Tibial nerve (tissue), 4 donors: ENCODE measurements at places on chromosomes 1 and 21. TPM values are rescaled to one million over a fixed set of nuclear protein-coding genes. Genes with fewer than 3 reads are reported as not detected.

- H3K4me3 ChIP-seq, result no peak overlapping the region
- no peaks in the 10 kb centered on the region for H3K27me3 ChIP-seq
- no peaks in the 10 kb centered on the region for H3K36me3 ChIP-seq
- H3K27ac ChIP-seq, result no peak overlapping the region
These were observed 21.1 kb upstream of the SH2D5 start for GRCh38 chr1:20753589-20753988.

GRCh38 chr21:25760061-25760460, 25.3 kb downstream of the GABPA start:
- no peak overlapping the region for H3K4me3 ChIP-seq
- DNase-seq, result no peak
- no peaks in the 10 kb centered on the region for H3K4me1 ChIP-seq
- no peaks in the 10 kb centered on the region for H3K27me3 ChIP-seq
- H3K27ac ChIP-seq, result no peak overlapping the region

DNA sequence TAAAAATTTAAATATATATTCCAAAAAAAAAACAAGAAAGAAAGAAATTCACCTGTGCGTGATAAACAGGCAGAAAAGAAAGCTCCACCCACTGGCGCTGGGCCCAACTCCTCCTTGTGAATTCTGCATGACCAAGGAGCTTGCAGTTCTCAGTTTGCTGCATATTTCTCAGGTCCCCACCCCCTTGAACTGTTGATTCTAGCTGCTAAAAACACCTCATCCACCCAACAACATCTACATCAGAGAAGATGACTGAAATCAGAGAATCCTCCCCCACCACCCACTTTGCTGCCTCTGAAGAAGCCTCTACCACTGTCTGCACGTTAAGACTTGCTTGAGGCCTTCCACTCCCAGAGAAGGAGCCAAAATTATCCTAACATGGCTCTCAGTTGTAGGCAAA, 104.8 kb downstream of the RGS2 start:
- no peaks in the 10 kb centered on the region for H3K27me3 ChIP-seq
- no peak for DNase-seq
- no peak overlapping the region for H3K27ac ChIP-seq
- H3K4me3 ChIP-seq, result no peak overlapping the region
- no peaks in the 10 kb centered on the region for H3K4me1 ChIP-seq

Gene ACTRT2
- not detected for total RNA-seq

- no peak overlapping the region for H3K27ac ChIP-seq
- no peaks in the 10 kb centered on the region for H3K36me3 ChIP-seq
- H3K27me3 ChIP-seq, result no peaks in the 10 kb centered on the region
- no peaks in the 10 kb centered on the region for H3K4me1 ChIP-seq
These were observed 18.5 kb downstream of the OR2T1 start for GRCh38 chr1:248421384-248421783.

- H3K4me1 ChIP-seq, result peaks cover 13% of the 10 kb centered on the region
- no peaks in the 10 kb centered on the region for H3K36me3 ChIP-seq
- peaks cover 6% of the 10 kb centered on the region for H3K27me3 ChIP-seq
- H3K4me3 ChIP-seq, result no peak overlapping the region
- DNase-seq, result no peak
- no peak overlapping the region for H3K27ac ChIP-seq
These were observed 45.0 kb upstream of the DNAJC6 start for GRCh38 chr1:65264197-65264929.

GRCh38 chr1:46488343-46489168, 1.1 kb upstream of the DMBX1 start:
- peaks cover 98% of the 10 kb centered on the region for H3K27me3 ChIP-seq
- no peak overlapping the region for H3K4me3 ChIP-seq
- no peak overlapping the region for H3K27ac ChIP-seq

DNA sequence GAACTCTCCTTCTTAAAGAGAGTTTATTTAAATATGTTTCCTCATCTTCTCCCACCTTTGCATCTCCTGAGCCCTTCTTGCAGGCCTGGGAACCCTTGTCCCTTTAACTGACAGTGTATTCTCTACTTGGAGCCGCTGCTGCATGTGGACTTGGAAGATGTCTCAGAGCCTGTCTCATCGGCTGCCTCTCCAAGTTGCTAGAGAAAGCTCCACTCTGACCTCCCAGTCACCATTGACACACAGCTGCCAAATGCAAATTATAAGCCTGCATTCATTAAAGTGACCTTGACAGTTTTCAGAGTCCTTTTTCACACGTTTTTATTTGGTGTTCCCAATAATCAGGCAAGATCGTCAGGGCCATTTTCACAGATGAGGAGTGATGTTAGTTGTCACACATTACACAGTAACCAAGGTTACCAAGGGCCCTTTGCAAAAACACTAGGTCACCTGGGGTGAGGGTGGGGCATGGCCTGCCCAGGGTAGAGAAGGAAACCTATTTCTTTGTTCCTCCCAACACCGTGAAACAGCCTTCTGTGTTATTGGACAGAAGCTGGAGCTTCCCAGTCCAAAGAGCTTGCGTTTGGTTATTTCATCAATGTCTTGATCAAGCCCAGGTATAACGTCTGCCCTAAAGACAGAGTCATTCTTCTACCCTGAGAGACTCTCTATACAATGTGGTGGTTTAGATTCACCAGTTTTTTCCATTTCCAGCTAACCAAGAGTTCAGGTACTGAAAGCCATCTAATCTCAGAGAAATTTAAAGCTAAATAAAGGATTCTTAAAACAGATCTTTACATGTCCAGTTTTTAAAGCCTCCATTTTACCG, 164.1 kb downstream of the GALNT2 start:
- no peak for DNase-seq
- H3K36me3 ChIP-seq, result no peaks in the 10 kb centered on the region

GRCh38 chr21:32770871-32771523, 558 bp downstream of the PAXBP1 start:
- peak overlapping the region; percentile 92 for H3K27ac ChIP-seq
- peak overlapping the region; percentile 63 for H3K4me3 ChIP-seq
- DNase-seq, result peak; percentile 18
- H3K4me1 ChIP-seq, result peaks cover 24% of the 10 kb centered on the region

Gene NTMT2
- total RNA-seq, result not detected

Gene HMGCS2
- total RNA-seq, result not detected

- no peak overlapping the region for H3K27ac ChIP-seq
- no peak for DNase-seq
- no peak overlapping the region for H3K4me3 ChIP-seq
- H3K27me3 ChIP-seq, result peaks cover 1% of the 10 kb centered on the region
These were observed 18.4 kb downstream of the LORICRIN start for GRCh38 chr1:153277852-153278251.

- H3K4me1 ChIP-seq, result no peaks in the 10 kb centered on the region
- H3K27me3 ChIP-seq, result no peaks in the 10 kb centered on the region
- peak overlapping the region; percentile 99 for H3K4me3 ChIP-seq
- no peak for DNase-seq
- H3K36me3 ChIP-seq, result no peaks in the 10 kb centered on the region
These were observed 1.8 kb downstream of the PTBP2 start for GRCh38 chr1:96723377-96723776.

DNA sequence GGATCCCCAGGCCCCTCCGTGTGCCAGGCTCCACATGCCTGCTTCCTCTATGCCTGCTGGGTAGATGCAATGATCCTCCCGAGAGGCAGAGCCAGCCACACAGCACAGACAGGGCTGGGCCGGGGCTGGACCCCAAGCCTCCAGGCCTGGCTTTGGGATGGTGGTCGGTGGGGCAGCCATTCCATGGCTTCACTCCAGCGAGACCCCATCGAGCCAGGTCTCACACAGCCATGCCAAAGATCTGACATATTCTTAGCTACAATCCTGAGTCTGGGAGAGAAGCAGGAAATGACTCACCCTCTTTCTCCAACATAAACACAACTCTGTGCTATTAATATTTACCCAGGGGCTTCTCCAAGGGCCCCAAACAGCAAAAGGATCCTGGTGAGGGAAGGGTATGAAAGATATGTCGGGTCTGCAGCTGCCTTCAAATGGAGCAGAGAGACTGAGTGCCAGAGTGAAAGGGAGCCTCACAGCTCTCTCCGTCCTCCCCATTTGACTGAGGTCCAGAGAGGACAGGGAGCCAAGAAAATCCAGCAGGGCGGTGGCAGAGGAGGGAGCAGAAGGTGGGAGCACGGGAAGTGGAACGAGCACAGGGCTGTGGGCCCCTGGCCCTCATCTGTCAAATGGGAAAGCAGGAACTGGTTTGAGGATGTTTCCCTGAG, 639.5 kb downstream of the MATN1 start:
- no peak for DNase-seq
- H3K4me3 ChIP-seq, result no peak overlapping the region
- peaks cover 11% of the 10 kb centered on the region for H3K27me3 ChIP-seq
- peak overlapping the region; percentile 53 for H3K27ac ChIP-seq

DNA sequence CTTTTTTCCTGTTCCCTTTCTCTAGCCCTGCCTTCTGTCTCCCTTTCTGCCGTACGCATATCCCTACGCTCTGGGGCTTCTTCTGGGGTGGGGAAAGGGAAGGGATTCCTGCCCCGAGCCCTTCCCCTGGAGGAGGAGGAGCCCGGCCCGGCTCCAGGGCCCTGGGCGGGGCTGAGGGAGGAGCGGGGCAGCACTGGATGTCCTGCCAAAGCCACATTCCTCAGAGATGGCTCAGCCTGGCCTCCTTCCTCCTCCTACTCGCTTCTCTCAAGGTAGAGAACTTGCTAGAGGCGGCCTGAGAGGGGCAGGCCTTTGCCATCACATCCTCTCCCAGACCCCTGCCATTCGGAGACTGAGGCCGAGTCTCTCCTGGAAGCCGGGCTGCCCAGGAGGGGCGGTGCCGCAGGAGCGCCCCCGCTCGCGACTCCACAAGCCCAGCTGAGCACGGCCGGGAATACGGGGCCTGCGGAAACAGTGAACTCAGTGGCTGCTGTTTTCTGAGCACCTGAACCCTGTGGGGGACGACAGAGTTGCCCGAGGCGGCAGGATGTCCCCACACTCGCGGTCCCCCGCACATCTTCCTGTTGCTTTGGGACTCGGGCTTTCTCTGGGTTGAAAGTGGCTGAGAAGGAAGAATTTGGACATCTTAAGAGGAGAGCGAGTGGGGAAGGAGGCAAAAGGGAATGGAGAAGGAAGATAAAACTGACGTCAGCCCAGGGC, 12.2 kb downstream of the ADAMTSL4 start:
- peaks cover 72% of the 10 kb centered on the region for H3K4me1 ChIP-seq
- H3K4me3 ChIP-seq, result peak overlapping the region; percentile 57
- peak; percentile 91 for DNase-seq

Gene FCRL6
- total RNA-seq, result 2.2 TPM

Gene SPOCD1
- 0.42 TPM for total RNA-seq

Gene AVPR1B
- not detected for total RNA-seq

DNA sequence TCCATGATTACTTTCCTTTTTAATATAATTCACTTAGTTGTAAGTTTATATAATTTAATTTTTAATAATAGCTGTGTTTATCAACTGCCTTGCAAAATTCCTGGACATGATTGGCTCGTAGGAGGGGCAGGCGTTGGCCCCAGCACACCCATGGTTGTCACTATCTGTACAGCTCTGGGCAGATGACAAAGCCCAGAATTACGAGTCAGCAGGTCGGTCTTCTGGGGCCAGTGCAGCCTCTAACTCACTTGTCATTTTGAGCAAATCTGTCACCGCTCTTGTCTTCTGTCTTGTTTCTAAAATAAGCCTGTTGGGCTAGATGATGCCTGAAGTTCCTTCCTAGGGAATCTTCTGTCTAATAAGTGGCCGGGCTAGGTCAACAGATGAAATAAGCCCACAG, 21.4 kb upstream of the LRRC38 start:
- no peak overlapping the region for H3K27ac ChIP-seq
- H3K4me3 ChIP-seq, result no peak overlapping the region
- no peaks in the 10 kb centered on the region for H3K4me1 ChIP-seq
- H3K36me3 ChIP-seq, result no peaks in the 10 kb centered on the region

Gene SPRR2E
- not detected for total RNA-seq

Gene AADACL4
- not detected for total RNA-seq

DNA sequence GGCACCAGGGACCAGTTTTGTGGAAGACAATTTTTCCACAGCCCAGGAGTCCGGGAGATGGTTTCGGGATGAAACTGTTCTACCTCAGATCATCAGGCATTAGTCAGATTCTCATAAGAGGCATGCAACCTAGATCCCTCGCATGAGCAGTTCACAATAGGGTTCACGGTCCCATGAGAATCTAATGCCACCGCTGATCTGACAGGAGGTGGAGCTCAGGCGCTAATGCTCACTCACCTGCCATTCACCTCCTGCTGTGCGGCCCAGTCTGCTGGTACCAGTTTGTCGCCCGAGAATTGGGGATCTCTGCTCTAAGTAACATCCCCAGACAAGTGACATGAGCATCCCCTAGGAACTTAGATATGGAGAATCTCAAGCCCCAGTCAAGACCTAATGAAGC, 180.7 kb downstream of the COQ8A start:
- DNase-seq, result no peak
- no peaks in the 10 kb centered on the region for H3K27me3 ChIP-seq
- no peak overlapping the region for H3K27ac ChIP-seq
- no peaks in the 10 kb centered on the region for H3K4me1 ChIP-seq
